ENCODE measurements at places on chromosomes 12 and 14.

DNA sequence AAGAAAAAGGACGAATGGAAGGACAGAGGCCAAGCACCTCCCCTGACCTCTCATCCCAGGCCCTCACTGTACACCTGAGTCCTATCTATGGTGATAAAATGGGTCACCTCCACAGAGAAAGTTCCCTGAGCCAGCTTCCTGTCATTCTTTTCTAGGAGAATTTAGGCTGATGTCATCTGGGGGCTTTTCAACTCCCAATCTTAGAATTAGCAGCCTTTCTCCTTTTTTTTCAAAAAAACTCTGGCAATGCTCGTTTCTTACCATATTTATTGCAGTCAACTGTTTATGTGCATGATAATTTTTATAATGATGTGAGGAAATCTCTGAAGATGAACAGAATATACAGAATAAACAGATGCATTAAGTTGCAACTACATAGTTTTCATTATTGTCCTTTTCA is 177.6 kb downstream of the SNAPC1 start:
- DNase-seq, result no peak

DNA sequence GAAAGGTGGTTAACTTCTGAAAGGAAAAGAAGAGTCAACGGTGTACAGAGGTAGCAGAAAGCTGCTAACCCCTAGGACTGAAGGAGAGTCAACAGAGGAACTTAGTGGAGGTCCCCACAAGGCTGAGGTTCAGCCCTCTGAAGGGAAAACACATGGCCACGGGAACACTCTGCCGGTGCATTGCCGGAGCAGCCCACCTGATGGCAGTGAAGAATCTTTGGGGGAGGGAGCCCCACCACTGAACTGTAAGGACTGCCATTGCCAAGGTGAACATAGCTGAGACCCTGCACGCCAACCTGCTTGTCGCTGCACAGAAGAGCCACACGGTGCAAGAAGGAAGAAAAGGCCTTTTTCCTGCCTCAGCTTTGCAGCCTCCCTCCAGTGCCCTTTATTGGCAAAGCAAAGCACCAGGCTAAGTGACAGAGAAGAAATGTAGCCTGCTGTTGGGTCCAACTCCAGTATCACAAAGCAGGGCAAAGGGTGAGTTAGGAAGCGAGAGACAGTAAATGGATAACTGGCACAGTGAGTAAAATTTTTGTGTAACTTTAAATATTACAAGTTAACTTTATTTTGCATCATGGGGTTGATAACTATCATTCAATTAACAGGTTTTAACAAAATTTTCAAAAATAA is 76.9 kb downstream of the LIN52 start:
- DNase-seq, result no peak

DNA sequence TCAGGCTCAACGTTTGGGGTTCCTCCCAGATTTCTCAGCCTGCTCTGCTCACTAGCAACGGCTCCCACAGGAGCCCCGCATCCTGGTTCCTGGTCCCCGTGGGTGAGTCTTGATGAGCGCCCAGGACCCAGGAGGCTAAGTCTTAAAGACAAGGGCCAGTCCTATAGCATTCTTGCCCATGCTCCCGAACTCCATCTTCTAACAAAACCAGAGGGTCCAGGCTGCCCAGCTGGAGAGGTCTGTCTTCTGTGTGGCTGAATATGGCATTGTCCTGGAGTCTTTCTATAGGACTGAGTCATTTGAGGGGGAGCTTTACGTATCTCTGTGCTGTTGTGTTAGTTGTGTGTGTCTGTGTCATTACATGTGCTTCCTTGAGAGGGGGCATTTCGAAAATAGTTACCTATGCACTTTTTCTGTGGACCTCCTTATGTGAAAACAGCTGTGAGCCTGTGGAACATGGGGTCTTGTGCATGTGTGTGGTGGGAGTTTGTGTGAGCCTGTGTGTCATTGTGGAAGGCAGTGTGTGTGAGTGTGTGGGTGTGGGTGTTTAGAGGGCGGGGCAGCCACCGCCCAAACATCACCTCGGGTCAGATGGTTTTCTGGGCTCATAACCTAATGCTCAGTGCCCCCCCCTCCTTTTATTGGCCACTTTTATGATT is 9.1 kb upstream of the TBX5 start:
- no peak for DNase-seq

DNA sequence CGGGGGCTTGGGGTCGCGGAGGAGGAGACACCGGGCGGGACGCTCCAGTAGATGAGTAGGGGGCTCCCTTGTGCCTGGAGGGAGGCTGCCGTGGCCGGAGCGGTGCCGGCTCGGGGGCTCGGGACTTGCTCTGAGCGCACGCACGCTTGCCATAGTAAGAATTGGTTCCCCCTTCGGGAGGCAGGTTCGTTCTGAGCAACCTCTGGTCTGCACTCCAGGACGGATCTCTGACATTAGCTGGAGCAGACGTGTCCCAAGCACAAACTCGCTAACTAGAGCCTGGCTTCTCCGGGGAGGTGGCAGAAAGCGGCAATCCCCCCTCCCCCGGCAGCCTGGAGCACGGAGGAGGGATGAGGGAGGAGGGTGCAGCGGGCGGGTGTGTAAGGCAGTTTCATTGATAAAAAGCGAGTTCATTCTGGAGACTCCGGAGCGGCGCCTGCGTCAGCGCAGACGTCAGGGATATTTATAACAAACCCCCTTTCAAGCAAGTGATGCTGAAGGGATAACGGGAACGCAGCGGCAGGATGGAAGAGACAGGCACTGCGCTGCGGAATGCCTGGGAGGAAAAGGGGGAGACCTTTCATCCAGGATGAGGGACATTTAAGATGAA is 630 bp downstream of the FOS start:
- peak; percentile 67 for DNase-seq

DNA sequence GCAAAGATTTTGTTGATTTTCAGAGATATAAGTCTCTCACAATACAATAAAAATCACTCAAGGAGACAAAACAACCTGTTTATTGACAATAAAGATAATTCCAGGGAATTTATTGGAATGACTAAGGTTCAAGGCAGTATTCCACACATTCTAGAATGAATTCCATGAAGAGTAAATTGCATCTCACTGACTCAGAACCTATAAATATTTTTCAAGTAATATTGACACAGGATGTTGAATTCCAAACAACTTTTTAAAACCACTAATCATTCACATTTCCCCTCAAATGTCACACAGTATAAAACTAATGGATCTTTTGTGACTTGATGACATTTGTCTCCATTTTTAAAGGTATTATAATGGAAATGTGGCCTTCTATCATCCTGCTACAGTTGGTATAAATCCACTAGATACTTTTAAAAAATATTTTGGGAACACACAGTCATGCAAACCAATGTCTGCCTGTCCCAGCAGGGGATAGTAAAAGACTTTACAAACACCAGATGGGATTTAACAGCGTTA is 42.1 kb upstream of the LGR5 start:
- no peak for DNase-seq

DNA sequence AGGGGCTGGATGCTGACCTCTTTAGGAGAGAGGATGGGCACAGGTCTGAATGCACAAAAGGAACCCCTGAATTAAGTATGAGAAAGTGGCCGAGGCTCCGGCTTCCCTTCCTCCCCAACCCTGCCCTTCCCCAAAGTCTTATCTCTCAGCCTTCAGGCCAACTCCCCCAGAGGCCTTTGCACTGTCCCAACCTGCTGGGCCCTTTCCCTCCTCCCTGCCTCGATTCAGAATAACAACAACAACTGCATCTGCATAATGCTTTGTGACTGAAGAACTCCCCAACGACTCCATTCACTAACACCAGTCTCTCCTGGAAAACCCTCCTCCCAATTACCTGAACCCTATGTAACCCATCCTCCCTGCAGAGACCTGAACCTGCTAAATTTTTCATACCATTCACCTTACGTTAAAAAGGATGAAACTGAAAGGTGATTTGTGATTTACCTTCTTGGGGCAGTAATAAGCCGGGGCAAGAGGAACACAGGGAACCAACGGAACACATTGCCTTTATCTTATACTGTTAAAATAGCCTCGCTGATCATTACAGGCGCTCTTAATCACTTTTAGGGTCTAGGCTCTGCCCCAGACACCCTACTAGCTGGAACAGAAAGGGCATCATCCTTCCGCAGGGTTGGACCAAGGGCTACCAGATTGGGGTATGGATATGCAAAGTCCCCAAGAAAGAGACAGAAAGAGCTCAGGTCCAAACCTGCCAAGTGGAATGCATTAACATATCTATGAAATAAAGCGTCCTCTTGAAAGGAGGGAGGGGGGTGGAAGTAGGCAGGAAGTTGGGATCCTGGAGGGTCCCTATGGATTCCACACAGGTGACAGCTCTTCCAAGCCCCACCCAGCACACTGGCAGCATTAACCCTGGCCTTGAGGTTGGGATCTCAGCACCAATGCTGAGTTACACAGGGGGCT is 24.2 kb upstream of the FOXN3 start:
- DNase-seq, result no peak

DNA sequence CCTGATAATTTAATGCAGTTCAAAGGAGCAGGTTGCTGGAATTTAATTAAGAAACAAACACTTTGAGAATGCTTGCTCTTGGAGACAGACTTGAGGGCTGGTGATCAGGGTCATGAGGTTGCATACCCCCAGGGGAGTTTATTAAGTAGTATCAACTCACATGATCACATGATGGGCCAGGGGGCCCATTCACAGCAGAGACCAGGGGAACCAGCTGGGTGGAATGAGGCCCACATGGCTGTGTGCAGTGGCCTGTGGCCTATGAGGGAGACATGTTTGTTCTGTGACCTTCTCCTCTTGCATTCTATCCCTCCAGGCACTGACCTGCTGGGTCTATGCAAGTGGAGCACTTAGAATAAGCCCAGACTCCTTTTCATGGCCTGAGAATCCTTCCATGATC is 266.6 kb upstream of the PWP1 start:
- no peak for DNase-seq

- no peak for DNase-seq
These were observed 371.7 kb downstream of the RGS6 start for GRCh38 chr14:72303930-72304329.

- DNase-seq, result no peak
These were observed 13.7 kb downstream of the ARID2 start for GRCh38 chr12:45743247-45743646.

- no peak for DNase-seq
These were observed 58.3 kb downstream of the SMOC1 start for GRCh38 chr14:69937367-69938081.

DNA sequence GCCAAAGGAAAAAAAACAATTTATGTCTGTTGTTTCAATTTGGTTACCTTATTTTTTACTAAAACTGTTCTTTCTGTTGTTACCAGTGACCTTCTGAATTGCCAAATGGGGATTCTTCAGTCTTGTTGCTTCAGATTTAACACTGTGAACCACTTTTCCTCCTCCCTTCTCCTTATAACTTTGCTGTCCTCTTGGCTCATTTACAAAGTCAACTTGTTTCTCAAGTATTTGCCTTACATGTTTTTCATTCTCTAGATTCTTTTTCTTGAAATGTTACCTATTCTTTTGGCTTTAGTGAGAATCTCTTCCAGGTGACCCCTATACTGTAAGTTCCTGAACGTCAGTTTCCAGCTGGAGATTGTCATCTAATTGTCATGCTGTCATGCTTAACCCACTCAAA is 19.4 kb downstream of the FUT8 start:
- DNase-seq, result no peak

- no peak for DNase-seq
These were observed 102.2 kb downstream of the KIF26A start for GRCh38 chr14:104240434-104241157.

DNA sequence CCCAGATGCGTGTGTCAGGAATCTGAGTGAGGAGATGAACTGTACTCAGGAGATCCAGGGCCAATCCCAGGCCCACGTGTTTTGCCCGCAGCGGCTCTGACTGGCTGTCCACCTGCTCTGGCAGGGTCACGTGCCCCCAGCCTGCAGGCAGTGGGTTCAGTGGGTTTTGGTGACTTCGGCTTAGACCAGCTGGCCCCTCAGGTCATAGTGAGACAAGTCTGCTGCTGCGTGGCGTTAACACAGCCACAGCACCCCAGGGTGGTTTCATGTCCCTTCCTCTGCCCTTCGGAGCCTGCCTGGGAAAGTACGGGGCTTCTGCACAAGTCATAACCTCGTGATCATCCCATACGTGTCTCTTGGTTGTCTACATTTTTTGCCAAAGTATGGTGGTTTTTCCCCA is 2.6 kb downstream of the FBRSL1 start:
- no peak for DNase-seq

DNA sequence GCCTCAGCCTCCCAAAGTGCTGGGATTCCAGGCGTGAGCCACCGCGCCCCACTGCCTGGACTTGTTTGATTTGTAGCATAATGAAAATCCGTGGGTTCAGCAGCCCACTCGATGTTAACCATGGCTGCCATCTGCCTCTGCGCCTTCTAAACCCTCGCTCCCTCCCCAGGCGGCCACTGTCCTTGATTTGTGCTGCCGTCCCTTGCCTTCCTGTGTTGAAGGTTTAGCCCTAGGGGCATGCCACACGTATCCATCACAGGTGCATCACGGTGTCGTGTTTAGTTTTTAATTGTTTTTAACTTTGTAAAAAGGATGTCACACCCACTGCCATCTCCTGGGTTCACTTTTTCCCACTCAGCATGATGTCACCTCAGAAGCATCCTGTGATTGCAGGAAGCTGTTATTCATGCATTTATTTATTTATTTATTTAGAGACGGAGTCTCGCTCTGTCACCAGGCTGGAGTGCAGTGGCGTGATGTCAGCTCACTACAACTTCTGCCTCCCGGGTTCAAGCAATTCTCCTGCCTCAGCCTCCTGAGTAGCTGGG is 24.5 kb upstream of the ULK1 start:
- DNase-seq, result no peak

GRCh38 chr12:62301080-62301798 is 41.0 kb downstream of the USP15 start:
- DNase-seq, result no peak

GRCh38 chr12:1531153-1531653 is 63.2 kb downstream of the FBXL14 start:
- no peak for DNase-seq

- peak; percentile 86 for DNase-seq
These were observed at the start of gene GLS2 for GRCh38 chr12:56488041-56488955. Gene GLS2, minus strand, starts transcription at chr12:56488161. Its CDS starts 43 bp downstream, at chr12:56488118.

DNA sequence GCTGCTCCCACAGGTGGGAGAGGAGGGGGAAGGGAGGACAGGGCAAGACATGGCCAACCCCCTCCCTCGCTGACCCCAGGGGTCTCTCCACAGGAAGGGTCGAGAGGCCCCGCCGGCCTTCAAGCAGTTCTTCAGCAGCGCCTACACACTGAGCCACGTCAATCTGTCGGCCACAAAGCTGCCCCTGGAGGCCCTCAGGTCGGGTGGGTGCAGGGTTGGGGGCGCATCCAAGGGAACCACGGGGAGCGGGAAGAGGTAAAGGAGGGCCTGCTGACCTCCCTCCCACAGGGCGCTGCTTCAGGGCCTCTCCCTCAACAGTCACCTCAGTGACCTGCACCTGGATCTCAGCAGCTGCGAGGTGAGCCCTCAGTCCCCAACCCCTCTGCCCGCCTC is 6.1 kb downstream of the CARMIL3 start:
- DNase-seq, result no peak

DNA sequence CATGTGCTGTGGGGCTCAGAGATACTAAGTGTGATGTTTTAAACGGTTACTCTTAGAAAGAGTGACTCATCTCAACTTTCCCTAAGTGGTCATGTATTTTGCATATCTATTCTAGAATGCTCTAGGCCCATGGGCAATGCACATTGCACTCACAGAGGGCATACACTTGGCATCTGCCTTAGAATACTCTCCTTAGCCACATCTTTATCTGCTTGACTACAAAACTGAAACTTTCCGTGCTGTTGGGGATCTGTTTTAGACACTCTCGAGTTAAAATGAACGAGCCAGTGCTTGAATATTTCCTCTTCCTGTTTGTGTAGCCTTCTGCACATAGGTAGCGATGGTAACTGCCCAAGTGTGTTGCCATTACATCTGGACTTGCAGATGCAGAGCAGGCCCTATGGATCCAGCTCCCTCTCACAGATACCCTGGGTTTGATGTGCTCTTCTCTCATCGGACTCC is 180.5 kb downstream of the CAND1 start:
- no peak for DNase-seq

GRCh38 chr12:119989361-119989730 is 310 bp downstream of the BICDL1 start:
- no peak for DNase-seq

Measured in pons (tissue), 1 donor.